Body of pancreas (tissue), 4 donors: ENCODE measurements at places on chromosomes 16 and 17. TPM values are rescaled to one million over a fixed set of nuclear protein-coding genes. Genes with fewer than 3 reads are reported as not detected.

DNA sequence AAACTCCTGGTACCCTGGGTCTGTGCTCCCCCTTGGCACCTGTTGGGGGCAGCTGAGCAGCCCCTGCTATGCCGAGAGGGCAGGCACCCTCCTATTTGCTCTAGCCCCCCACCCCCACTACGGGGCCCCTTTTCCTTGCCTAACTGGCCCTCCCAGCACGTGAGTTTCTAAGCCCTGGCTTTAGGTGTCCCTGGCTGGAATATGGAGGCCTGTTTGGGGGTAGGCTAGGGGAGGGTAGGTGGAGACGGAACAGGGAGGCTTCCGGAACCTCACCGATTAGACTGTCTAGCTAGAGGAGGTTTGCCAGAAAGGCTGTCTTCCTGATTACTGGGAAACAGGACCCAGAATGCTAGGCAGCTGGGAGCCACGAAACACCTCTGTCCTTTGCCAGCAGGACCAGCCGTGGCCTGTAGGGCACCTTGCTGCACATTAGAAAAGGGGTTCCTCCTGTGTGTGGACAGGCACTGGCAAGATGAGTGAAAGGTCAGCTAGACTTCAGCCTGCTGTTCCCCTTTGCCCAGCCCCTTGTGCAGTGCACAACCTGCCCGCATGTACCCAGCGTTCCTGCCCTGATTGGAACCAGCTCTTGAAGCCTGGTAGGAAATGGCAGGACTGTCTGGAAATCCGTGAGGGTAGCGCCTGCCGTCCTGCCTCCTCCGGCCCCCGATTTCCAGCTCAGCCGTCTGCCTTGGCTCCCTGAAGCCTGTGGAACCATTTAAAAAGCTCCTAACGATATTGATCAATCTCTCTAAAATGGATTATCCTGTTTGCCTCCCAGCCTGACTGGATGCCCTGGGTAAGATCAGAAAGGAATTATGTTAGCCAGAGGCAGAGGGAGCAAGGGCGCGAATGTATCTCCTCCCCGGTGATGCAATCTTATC is 83.4 kb upstream of the GSE1 start:
- DNase-seq = no peak

GRCh38 chr16:87939562-87940423 is 3.5 kb upstream of the CA5A start:
- DNase-seq = no peak

DNA sequence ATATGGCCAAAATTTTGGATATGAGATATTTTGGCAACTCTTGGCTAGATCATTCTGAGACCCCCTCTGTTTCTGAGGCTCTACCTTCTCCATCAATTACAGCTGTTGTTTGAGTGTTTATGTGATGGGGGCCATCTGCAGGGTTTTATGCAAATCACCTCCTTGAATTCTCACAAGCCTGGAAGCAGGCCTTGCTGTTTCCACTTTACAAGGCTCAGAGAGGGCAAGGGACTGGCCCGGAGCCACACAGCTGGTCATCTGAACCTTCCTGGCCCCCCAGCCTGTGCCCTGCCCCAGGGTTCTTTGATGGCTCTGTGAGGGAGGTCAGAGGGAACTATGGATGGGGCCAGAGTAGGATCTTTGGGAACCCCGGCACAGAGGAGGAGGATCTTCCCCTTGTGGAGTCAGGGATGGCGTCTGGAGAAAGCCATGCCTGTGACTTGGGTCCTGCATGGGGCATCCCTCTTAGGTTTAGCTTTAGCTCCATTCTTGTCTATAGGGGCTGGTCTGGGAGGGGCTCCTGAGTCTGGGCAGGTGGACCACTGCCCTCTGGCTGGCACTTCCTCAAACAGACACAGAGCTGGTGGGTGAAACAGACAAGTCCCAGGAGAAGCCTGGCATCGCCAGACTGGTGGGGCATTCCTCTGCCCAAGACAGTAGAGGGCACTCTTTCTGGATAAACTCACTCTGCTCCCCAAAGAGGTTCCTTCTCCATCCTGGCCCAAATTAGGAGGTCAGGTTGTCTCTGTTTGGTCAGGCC is 26.2 kb downstream of the IL21R start:
- no peak for DNase-seq

GRCh38 chr16:67021321-67021720 is 7.6 kb upstream of the CBFB start:
- DNase-seq = no peak

- DNase-seq = no peak
These were observed 76.9 kb upstream of the ZFHX3 start for GRCh38 chr16:73124665-73125375.

DNA sequence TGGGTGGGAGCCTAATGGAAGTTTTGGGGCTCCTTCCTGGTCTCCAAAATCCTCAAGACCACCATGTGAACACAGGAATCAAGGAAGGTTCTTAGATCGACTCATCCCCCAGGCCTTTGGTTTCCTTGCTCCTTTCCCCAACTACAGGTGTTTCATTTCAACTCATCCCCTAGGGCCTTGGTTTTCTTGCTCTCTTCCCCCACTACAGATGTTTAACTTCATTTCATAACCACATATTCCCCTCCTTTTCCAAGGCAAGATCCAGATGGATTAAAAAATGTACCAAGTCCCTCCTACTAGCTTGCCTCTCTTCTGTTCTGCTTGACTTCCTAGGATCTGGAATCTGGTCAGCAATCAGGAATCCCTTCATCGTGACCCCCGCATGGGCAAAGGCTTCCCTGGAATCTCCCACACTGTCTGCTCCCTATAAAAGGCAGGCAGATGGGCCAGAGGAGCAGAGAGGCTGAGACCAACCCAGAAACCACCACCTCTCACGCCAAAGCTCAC is at the start of gene CCL11:
CCL11 (plus strand) TSS at position 457 of the 507 bp plus-strand sequence. CDS start 67 bp downstream, outside the sequence.
- DNase-seq = no peak

GRCh38 chr16:1740781-1741490 is 30.4 kb downstream of the NME3 start:
- DNase-seq = no peak

- DNase-seq = no peak
These were observed 148.0 kb downstream of the FOXL1 start for GRCh38 chr16:86726340-86726739.

GRCh38 chr17:16909472-16910246 is 62.3 kb downstream of the TNFRSF13B start:
- no peak for DNase-seq

GRCh38 chr16:56475201-56475600 is 23.8 kb downstream of the OGFOD1 start:
- DNase-seq = no peak

- DNase-seq = no peak
These were observed 176.7 kb downstream of the ABCC12 start for GRCh38 chr16:47979164-47979520.

- DNase-seq = no peak
These were observed 18.2 kb upstream of the HLF start for GRCh38 chr17:55246583-55246982.

The TRIM16 gene
- 4.9 TPM for total RNA-seq

The EFNB3 gene
- total RNA-seq = 0.33 TPM

The TEDC2 gene
- total RNA-seq = not detected

The PRDM7 gene
- not detected for total RNA-seq

The ETV4 gene
- total RNA-seq = 28.7 TPM

The NCOR1 gene
- 120 TPM for total RNA-seq

The KRTAP2-2 gene
- total RNA-seq = not detected

The MARVELD3 gene
- 14.5 TPM for total RNA-seq

The RNU2-1 gene
- total RNA-seq = not detected
